ENCODE measurements at places on chromosomes 2 and 18.

GRCh38 chr2:120831891-120832290, 96.2 kb downstream of the GLI2 start:
- no peak for DNase-seq

DNA sequence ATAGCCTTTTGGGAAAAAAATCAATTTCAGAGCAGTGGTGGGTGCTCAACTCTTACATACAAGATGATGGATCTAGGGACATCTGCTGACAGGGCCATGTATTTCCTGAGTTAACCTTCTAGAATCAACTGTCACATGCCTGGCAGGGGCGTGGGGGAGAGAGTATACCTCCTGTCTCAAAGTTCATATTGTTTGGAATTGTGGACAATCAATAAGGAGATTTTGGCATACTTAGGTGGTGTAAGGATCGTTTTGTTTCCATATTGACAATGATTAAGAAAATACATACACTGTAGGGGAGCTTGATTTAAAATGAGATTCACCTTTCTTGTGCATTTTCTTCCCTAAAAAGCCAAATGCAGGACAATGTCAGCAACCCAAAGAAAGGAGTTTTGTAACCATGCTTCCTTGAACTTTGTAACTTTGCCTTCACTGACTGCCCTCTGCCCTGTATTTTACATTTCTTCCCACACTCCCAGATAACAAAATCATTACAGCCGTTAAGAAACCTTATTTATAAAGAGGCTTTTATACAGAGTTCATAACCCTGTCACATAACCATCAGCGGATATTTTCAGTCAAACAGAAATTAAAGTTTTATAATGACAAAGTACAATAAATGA, 88.4 kb downstream of the MEP1B start:
- DNase-seq, result no peak

- DNase-seq, result no peak
Measured at GRCh38 chr2:75716406-75716805, 5.7 kb upstream of the GCFC2 start.

- no peak for DNase-seq
Measured at GRCh38 chr2:194545978-194546377, 1111.0 kb upstream of the SLC39A10 start.

- no peak for DNase-seq
Measured at GRCh38 chr2:236293241-236293810, 29.1 kb upstream of the ASB18 start.

DNA sequence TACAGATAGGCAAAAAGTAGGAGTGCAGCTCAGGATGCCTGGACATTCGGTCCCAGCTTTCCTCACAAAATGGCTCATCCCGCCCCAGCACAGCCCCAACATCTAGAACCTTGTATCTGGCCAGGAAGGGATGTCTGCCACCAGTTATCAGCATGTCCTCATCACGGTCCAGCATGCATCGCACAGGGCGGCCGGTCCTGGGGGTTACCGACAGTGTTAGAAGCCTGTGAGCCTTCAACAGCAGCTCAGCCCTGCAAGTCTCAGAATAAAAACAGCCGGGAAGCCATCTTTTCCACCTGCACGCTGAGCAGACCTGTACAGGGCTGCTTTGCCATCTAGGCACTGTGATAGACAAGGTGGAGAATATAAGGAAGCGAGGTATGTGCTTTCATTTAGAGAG, 49.2 kb downstream of the XDH start:
- DNase-seq, result no peak

GRCh38 chr2:30417253-30417652, 29.8 kb upstream of the LCLAT1 start:
- no peak for DNase-seq

DNA sequence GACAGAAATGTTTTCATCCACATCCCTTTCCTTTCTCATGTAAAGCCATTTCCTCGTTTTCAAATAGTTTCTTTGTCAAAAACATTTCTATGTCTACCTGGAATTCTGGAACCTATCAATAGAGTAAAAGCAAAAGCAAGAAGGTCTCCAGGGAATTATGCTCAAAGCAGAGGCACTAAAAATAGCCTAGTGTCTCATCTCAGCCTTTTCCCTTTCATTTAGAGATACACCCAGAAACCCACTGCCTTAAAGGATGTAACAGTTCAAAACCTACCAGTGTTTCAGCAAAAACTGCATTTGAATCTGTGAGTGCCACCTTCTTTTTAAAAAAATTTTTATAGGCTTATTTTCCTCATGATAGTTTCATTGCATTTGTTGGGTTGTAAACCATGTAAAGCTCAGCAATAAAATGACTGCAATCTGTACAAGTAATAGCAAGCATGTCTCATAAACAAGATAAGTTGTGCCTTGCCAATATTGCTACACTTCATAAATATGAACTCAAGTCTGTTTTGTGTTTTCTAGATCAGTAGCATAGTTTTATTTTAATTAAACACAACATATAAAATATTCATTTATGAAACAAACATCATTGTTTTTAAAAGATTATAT, 927.3 kb upstream of the ACVR2A start:
- DNase-seq, result no peak

All from HS-27A (cell line).